ENCODE measurements at places on chromosomes 12 and 14.

DNA sequence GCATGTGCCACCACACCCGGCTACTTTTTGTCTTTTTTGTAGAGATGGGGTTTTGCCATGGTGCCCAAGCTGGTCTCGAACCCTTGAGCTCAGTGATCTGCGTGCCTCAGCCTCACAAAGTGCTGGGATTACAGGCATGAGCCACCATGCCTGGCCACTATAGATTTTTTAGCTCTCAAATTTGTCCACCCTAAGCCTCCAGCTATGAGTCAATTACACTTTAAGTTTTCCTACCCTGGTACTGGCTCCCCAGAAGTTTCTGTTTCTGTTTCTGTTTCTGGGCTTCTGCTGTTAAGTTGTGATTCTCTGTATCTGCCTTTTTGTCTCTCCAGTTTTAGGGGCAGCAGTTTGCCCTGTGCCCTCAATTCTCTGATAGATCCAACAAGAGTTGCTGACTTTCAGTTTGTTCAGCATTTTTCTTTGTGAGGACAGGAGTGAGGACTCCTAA, 4.4 kb upstream of the TINF2 start:
- no peak for DNase-seq

DNA sequence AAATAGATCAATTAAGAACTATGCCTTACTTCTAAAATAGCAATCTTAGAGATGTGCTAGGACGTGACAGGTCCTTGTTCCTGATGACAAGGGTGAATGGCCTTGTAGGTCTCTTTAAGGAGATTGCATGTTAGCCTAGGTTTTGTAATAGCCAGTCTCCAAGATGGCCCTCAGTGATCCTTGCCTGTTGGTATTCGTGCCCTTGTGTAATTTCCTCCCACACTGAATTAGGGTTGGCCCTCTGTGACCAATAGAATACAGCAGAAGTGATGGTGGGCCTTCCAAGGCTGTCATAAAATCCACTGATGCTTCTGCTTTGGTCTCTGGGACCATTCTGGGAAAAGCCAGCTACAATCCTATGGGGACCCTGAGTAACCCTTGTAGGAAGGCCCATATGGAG, 38.2 kb upstream of the SNX6 start:
- no peak for DNase-seq

- DNase-seq = no peak
These were observed 24.3 kb downstream of the ASPG start for GRCh38 chr14:104109731-104110361.

DNA sequence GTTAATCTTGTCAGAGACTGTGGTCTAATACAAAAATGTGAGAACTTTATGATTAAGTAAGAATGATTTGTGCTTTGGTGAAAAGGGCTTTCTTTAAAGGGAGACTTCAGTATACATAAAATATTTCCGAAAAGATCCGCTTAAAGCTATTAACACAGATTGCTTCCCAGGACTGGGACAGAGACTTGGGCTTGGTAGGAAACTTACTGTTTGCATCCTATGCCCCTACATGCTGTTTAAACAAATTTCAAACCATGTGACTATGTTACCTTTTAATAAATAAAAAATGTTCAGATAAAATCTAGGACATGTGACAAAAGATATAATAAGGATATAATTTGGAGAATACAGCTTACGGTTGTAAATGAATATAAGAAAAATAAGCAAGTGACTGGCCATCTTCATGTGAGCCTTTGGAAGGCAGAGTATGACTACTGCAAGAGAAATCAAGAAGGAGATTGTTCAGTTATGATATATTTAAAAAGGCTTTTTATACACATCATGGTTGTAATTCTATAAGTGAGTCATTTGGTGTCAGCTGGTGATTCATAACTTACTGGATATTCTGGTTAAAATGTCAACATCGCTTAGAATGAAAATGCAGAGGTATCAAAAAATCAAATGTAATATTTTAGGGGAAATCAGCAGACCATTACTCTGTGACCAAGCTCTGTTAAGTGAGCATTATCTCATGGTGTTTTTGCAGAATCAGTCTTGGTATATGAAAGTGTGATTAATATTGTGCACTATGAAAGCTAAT, 234.7 kb upstream of the E2F7 start:
- DNase-seq = no peak
